Kasumi-1 (cell line): ENCODE measurements at places on chromosomes 1 and 21.

DNA sequence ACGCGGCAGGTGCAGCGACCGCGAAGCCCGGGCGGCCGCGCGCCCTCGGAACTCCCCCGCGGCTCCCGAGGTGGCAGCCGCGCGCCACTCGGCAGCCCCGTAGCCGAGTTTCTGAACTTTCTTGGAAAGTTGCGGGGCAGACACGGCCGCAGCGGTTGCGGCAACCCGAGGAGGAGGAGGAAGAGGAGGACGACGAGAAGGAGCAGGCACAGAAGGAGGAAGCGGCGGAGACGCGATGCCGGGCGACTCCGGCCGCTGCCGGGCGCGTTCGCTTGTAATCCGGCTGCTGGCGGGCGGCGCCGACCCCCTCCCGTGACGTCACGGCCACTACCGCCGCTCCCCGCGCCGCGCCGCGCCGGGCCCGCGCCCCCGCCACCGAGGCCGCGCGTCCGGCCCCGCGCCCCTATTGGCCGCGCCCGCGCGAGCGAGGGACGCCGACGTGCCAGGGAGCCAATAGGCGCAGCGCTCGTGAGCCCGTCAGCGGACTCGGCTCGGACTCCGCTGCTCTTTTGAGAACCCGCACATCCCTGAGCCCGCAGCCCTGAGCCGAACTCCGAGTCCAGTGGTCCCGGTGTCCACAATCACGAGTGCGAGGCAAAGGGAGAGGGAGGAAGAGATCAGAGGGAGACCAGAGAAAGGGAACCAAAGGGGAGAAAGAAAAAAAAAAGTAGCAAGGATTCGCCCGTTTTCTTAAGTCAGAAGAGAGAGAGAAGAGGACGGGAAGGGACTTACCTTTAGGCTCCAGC is 736 bp upstream of the BARHL2 start:
- peak; percentile 24 for DNase-seq

- no peak for DNase-seq
Measured at GRCh38 chr21:15986277-15986676, 256.5 kb downstream of the USP25 start.

DNA sequence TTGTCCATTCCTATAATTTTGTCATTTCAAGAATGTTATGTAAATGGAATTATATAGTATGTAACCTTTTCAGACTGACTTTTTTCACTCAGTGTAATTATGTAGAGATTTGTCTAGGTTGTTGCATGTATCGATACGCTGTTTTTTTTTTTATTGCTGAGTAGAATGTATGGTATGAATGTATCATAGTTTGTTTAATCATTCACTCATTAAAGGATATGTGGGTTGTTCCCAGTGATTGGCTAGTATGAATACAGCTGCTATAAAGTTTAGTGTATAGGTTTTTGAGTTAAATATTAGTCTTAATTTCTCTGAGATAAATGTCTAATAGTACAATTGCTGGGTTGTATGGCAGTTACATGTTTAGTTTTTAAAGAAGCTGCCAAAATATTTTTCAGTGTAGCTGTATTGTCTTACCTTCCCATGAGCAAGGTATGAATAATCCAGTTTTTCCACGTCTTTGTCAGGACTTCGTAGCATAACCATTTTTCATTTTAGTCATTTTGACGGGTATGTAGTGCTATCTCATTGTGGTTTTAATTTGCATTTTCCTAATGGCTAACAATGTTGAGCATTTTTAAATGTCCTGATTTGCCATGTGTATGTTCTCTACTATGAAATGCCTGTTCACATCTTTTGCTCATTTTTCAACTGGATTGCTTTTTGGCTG is 22.4 kb downstream of the CASQ2 start:
- DNase-seq: no peak

DNA sequence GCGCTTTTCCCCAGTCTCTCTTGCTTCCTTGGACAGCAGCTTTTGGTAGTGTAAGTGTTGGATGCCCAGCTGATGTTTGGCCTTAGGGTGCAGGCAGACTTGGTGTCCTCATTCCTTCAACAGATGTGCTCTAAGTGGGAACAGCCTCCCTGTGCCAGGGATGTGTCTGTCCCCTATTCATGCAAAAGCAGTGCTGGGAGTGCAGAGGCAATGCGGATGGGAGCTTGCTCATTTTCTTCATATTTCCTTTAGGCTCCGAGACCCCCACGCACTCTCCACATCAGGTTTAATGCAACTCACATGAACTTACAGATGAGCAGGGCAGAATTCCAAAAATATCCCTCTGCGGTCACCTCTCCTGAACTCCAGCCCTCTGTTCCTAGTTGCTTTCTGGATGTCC is 96.1 kb downstream of the IER5 start:
- DNase-seq: no peak

DNA sequence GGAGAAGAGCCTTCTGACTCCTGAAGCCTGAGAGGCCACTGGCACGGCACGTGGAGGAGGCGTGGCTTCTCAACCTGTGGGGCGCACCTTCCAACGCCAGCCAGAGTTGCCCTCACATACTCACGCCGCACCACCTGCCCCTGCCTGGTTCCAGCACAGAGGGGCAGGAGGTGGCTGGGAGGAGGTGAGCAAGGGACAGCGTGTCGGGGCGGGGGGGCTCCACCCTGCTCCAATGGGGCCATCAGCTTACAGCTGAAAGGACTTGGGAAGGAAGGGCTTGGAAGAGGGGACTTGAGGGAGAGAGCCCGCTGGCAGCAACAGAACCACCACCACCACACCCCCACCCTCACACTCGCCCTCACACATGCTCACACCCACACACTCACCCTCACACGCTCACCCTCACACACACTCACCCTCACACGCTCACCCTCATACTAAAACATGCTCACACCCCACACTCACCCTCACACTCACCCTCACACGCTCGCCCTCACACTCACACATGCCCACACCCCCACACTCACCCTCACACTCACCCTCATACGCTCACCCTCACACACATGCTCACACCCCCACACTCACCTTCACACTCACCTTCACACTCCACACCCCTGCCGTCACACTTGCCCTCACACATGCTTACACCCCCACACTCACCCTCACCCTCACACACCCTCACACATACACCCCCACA is 41.6 kb upstream of the EDN2 start:
- no peak for DNase-seq

DNA sequence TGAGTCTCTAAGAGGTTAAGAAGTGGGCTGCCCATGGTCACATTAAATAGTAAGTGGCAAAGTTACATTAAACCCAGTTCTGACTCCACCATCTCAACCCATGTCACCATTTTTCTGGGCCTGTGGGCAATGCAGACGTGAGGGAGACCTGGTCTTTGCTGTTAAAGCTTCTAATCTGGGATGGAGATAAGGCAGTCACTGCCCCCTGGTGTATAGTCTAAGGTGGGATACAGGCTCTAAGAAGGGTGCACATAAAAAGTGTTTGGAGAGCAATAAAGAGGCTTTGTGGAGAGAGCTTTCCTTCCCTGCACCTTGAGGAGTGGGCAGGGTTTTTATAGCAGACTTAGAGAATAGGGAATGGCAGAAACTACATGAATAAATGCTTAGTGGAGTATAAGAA is 141.3 kb downstream of the ROR1 start:
- DNase-seq: no peak

DNA sequence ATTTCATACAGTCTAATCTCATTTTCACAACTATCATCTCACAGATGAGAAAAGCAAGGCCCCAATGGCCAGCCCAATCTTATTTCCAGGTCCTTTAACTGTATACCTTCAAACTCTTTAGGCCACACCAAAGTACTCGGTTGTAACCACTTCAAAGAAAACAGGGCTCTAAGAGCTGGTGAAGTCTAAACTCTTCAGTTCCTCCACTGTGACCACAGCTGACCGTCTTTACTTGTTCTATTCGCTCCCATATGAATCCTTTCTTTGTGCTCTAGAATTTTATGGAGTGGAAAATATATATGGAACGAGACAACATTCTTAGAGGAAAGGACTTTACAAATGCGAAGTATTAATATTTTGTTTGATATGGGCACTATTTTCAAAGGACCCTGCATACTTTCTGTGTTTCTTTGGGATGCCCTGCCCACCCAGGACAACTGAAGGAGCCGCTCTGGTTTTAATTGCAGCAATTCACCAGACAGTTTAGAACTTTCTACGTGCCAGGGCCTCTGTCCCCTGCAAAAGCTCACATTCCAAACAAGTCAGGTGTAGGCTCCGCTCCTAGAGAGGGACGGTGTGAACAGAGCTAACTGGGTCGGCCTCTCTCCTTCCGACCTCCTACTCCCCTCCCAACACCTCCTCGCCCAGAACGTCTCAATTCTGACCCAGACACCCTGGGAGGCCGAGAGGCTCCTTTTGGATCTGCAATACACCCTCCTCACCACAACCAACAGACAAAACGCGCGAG is 15.7 kb downstream of the IER5 start:
- DNase-seq: no peak

DNA sequence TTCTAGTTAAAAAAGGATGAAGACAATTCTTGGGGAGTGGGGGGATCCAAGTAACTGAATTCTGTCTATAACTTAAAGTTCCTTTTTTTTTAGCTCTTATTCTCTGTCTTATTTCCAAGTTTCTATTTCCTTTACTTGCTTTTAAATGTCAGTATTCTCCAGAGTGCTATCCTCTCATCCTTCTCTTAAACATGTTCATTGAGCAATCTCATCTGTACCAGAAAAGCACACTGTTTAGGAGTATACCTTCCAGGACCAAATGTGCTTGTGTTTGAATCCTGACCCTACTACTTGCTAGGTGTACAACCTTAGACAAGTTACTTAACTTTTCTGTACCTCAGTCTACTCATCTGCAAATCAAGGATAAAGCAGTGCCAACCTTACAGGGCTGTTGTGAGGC is 50.1 kb downstream of the AKT3 start:
- no peak for DNase-seq

GRCh38 chr1:175804561-175804960 is 61.2 kb upstream of the TNR start:
- DNase-seq: no peak

GRCh38 chr1:227335242-227336020 is 17.1 kb upstream of the CDC42BPA start:
- no peak for DNase-seq

DNA sequence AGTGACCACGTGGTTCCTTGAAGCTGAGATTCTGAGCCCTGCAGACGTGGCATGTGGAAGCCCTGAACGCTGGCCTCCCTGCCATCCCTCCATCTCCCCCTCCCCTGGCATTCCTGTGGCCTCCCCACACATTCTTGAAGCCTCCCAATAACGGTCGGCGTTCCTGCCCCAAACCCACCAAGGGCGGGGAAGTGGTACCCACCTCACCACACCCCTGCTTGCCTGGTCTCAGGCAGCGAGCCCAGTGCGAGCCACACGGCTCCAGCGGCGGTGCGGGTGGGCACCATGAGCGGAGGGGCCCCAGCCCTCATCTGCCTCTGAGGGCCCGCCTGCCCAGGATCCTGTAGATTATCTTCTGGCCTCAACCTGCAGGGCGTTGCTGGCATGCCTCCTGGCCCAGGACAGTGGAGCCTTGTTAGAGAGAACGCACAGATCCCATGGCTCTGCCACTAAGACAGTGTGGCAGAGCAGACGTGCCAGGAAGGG is 20.6 kb upstream of the PRELP start:
- no peak for DNase-seq

DNA sequence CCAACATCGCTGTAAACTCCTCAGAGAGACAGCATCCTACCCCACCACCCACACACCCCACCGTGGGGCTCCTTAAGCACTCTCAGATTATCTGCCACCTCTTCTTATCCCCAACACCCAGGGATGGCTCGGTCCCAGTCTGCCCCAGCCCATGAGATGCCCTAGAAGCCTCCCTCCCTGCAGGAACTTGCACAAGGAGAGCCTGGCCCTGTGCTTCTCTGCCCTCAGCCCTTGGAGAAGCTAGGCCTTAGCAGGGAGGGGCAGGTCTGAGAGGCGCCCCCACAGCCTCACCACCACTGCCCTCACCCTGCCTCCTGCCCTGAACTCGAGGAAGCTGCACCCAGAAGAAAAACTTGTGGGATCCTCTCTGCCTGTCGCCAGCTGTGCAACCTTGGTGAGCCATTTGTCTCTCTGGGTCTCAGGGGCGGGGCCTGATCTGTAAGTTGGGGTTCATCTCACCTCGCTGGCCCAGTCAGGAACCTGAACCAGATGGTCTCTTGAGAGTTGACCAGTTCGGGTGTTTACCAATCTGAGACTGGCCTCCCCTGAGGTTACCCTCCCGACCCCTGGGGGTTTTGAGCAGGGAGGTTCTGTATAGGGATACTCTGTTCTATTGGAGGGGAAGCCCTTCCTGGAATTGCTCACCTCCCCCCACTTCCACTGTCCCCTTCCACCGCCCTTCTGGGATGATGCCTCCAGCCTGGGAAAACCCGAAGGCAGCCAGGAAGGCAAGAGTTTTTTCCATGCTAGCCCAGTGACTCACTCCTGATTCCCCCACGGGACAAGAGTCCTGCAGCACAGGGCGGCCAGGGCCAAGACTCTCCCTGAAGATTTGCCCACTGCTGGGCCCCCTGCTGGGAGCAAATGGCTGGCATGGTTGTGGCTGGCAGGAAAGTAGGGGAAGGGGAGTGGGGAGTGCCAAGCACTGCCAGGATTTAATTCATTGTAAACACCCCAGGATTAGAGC is at the start of gene S100A3:
Gene S100A3, minus strand, starts transcription at position 537 of the 967 bp plus-strand sequence. CDS start 773 bp downstream, outside the sequence.
- no peak for DNase-seq

DNA sequence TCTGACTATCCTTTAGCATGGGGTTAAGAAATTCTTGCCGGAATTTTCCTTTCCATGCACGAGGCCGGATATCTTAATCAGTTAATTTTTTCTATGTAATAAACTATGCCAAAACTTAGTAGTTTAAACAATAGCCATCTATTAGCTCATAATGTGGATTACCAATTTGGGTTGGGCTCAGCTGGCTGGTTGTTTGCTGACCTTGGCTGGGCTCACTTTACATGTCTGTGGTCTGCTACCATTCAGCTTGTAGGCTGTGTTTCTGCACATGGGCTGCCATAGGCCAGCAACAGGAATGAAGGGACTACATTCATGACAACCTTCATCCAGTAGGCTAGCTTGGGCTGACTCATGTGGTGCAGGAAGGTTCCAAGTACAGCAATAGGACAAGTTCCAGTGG is 56.0 kb upstream of the NTPCR start:
- DNase-seq: no peak

DNA sequence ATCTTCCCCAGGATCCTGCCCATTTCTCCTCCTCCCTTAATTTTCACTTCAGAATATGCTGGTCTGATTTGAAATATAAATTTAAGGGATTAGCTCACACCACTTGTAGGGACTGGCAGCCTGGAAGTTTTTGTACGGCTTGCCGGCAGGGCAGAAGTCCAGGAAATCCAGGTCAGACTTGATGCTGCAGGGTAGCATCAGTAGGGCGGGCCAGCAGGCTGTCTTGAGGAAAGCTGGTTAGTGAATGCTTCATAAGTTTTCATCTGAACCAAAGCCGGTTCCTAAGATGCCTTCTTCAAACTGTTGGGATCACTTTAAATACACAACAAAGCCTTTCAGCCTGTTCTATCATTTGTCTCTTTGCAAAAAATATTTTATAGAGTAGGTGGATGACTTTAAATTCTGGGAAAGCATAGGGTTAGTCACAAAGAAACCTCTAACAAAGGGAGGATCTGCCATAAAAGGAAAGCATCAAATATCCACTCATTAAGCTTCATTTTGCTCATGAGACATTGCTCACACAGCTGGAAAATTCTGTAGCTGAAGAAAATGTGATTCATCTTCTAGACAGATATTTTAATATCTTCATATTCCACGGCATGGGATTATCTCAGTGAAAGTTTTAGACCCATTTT is 90.7 kb upstream of the GFI1 start:
- no peak for DNase-seq
